ENCODE measurements at places on chromosomes 5 and 9.

- DNase-seq = no peak
Observed at GRCh38 chr5:8138884-8139283, 269.9 kb downstream of the MTRR start.

- no peak for DNase-seq
Observed at GRCh38 chr5:141867139-141867538, 11.1 kb downstream of the PCDH1 start.

- DNase-seq = no peak
Observed at GRCh38 chr5:1047332-1047965, 38.8 kb downstream of the NKD2 start.

GRCh38 chr5:71569748-71570509 is 17.2 kb upstream of the MCCC2 start:
- no peak for DNase-seq

- DNase-seq = no peak
Observed at GRCh38 chr5:56286015-56286884, 53.1 kb upstream of the ANKRD55 start.

DNA sequence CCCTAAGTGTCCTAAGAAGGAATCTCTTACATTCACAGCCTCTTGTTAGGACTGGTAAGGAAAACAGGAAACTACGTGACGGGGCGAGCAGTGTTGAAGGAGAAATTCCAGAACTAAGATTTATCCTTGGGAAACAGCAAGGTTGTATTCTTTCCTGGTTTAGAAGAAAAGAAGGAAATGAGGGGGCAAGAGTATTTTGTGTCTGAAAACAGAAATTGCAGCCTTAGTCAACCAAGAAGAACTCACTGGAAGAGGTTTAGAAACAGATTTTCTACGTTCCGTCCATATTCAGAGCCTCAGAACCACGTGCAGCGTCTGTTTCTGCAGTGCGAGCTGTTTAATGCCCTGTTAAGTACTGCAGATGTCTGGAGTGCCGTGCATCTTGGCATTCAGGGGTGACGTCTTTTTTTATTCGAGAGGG is 75.2 kb downstream of the GOLPH3 start:
- DNase-seq = no peak

DNA sequence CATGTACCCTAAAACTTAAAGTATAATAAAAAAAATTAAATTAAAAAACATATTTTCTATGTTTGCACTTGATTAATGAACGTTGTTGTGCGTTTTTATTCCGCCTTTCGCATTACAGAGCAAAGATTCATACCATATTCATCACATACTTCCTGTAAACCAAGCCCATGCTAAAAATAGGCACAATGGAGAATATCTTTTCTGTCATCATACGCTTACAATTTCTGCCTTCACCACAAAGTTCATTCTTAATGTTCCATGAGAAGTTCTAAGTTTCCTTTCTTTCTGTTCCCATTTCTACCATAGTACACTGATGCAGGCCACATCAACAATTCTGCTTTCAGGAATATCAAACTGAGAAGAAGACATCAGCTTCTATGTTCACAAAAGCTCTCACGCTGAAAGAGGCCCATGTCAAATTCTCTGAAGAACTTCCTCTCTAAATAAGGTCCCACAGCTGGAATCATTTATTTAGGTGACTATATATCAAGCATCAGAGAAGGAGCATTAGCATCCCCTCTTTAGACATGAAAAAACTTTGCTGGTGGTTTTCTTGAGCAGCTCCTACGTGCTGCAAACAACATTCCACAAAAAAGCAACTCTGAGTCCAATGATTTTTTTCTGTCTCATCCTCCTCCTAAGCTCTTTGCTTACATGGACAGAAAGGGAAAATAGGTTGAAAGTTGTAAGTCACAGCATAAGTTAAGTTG is 456.4 kb downstream of the CDH10 start:
- no peak for DNase-seq

DNA sequence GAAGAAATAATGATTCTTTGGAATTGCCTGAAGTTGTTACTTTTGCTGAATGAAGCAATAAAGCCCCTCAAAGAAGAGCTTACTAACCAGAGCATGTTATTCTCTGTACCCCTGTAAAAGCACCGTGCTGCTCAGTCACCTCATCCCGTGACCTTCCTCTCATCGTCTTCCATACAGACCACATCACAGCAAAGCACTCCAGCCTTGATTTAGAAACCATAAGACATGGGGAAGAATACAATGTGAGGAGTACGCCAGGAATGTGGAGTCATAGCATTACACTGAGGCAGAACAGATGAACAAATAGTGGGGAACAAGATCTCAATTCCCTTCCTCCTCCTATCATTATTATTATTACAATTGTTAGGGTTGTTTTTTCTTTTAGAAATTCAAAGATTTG is 49.1 kb downstream of the ERAP1 start:
- no peak for DNase-seq

Data from HS-5 (cell line).